Muscle of back (tissue), 13 donors: ENCODE measurements at places on chromosomes 13 and 19. TPM values are rescaled to one million over a fixed set of nuclear protein-coding genes. Genes with fewer than 3 reads are reported as not detected.

The CD79A gene
- 2.2 TPM for polyA plus RNA-seq

The PLIN5 gene
- 1.4 TPM for polyA plus RNA-seq

The PLD3 gene
- 204 TPM for polyA plus RNA-seq

The HOMER3 gene
- 77.6 TPM for polyA plus RNA-seq

The OR4F17 gene
- polyA plus RNA-seq, result not detected

The TPTE2 gene
- 0.13 TPM for polyA plus RNA-seq

The NLRP11 gene
- polyA plus RNA-seq, result 0.06 TPM

The KCNN4 gene
- polyA plus RNA-seq, result 0.37 TPM

The IRF3 gene
- 33.6 TPM for polyA plus RNA-seq

The MAP4K1 gene
- 2.7 TPM for polyA plus RNA-seq

The KIR2DL4 gene
- not detected for polyA plus RNA-seq

The ZNF571 gene
- polyA plus RNA-seq, result 4.6 TPM

The LAIR1 gene
- polyA plus RNA-seq, result 7.7 TPM

The ZBTB45 gene
- polyA plus RNA-seq, result 7.9 TPM

- no peak for DNase-seq
Measured at GRCh38 chr13:41976476-41976875, 15.6 kb upstream of the VWA8 start.

GRCh38 chr13:23848646-23849141, 40.5 kb downstream of the MIPEP start:
- DNase-seq, result no peak

GRCh38 chr13:108776650-108777049, 147.2 kb downstream of the MYO16 start:
- no peak for DNase-seq

DNA sequence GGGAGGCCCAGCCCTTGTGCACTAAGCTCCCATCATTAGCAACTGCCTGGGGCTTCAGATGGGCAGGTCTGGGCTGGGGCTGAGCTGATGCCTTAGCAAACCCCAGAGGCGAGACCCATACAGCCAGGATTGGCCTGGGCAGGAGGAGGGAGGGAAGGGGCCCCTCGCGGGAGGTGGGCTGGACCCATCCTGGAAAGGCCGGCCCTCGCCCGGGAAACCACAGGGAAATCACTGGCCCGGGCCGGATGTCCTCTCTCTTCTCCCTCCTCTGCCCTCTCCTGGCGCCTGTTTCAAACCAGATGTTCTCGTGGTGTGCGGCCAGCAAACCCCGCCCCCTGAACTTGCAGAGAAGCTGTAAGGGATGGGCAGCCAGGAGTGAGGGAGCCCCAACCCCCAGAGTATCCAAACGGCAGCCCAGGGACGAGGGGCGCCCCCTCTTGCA, 43.1 kb downstream of the TMEM255B start:
- peak; percentile 63 for DNase-seq

- no peak for DNase-seq
Measured at GRCh38 chr19:31840371-31840770, 491.1 kb upstream of the TSHZ3 start.

DNA sequence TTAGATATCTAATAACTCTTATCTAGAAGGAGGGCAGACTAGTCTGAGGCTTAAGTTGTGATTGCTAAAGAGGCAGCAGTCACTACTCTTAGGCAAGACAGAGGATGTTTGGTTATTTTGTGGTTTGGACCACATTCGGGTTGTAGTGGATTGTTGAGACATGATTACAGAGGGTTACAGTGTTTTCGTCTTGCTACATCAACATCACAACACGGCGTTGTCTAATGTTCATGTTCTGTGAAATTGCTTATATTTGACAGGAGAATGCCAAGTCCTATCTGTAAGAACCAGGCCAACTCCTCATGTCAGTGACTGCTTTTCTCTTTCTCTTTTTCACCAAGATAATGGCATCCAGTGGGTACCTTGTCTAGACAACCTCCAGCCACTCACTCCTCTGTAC, 16.8 kb upstream of the TM9SF2 start:
- DNase-seq, result no peak

DNA sequence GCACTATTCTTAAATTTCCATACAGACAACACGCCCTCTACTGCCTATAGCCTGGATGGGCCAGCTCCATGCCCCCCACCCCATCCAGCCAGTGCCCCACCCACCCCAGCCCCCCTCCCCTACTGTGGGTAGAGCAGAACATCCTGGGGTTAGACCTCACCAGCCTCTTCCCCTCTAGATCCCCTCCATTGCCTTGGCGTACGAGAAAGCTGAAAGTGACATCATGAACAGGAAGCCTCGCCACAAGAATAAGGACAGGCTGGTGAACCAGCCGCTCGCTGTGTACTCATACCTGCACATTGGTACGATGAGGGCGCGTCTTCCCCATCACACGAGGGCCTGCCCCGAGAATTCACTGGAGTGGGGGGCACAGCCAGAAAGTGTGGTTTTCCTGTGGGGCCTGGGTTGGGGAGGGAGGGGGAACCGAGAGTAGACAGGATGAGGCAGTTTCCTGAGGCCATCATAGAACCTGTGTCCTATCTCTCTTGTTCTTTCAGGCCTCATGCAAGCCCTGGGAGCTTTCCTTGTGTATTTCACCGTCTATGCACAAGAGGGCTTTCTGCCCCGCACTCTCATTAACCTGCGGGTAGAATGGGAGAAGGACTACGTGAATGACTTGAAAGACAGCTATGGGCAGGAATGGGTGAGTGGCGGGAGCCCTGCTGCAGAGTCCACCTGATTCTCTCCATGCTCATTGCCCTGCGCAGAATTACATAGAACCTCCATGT, 29.1 kb downstream of the ATP12A start:
- no peak for DNase-seq

DNA sequence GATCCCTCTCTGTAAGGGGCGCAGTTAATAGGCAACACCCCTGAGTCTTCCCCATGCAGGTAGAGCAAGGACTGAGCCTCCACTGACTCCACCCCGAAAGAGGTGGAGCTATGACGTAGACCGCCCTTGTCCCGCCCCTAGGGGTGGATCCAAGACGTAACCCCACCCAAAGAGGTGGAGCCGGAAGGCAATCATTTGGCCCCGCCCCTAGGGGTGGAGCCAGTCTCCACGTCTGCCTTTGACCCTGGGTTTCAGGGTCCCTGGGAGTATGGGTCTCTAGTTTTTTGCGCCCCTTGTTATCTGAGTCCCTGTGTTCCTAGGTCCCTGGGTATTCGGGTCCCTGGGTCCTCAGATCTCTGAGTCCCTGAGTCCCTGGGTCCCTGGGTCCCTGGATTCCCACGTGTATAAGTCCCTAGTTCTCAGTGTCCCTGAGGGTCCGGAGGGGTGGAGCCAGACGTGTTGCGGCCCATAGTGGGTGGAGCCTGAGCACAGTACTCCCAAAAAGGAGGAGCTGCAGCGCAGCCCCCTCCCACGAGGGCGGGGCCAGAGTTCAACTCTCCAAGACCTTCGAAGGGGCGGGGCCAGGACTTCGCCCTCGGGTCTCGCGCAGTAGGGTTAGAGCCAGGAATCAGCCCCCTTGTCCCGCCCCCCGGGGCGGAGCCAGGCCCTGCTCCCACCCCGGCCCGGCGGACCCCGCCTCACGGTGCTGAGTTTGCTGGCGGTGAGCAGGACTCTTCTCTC, 5.3 kb downstream of the DENND1C start:
- no peak for DNase-seq

GRCh38 chr19:21314676-21315075, 14.5 kb downstream of the ZNF708 start:
- DNase-seq, result no peak

- no peak for DNase-seq
Measured at GRCh38 chr13:91270031-91270430, 77.5 kb upstream of the MIR17HG start.

DNA sequence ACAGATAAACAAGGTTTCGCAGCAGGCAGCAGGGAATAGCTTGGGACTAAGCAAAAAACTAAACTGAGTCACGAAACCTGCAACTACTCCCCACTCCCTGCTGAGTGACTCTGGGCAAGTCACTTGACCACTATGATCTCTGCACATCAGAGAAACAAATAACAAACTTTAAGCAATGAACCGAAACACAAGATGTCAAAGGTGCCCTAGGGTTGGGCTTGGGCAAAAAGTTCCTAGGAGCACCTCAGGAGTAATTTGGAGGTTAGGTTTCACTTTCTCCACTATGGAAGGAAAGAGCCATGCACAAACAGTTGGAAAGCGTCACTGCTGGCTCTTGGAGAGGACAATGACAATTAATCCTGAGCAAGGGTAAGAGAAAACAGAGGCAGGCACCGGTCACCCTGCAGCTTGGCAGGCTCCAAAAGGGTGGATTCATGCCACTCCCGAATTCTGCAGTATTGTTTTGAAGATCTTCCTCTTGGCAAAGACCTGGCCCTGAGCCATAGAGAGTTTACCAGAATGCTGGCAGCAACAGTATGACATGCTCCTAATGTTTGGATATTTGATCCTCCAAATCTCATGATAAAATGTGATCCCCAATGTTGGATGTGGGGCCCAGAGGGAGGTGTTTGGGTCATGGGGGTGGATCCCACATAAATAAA, 60.3 kb downstream of the CRYL1 start:
- no peak for DNase-seq

- no peak for DNase-seq
Measured at GRCh38 chr13:108551674-108552073, 77.7 kb upstream of the MYO16 start.

DNA sequence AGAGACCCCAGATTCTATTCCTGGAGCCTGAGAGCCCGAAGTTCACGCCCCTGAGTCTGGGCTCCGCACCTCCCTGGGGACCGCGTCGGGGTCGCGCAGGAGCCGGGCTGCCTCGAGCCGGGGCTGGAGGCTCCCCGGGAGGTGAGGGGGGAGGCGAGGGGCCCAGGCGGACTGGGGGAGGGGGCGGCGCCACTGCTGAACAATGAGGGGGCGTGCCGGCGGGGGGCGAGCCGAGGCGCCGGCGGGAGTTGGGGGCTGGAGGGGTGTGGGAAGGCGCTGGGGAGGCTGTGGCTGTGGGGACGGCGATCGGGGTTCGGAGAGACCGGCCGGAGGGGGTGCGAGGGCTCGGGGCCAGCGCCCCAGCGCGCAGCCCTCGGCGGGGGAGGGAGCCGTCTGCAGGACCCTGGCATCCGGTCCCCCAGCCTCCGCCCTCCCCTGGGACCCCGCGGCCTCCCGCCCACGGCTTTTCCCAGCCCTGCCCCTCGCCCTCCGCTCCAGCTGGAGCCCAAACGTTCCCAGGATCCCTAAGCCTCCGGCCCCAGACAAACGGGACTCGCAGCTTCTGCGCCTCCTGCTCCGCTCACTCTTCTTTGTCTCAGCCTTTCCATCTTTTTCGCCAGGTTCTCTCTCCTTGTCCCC, 922 bp downstream of the PLEKHG2 start:
- DNase-seq, result no peak
